Stimulated activated naive CD8-positive, alpha-beta T cell treated with anti-CD3 and anti-CD28 coated beads, Interleukin-15, Interleukin-2, amounts not matched to agents 100 U/mL and 50 U/mL, for 24 hours (primary cell): ENCODE measurements at places on chromosomes 16 and 17.
A peak's percentile ranks its signal among the peaks of the same experiment; 100 is the strongest.

DNA sequence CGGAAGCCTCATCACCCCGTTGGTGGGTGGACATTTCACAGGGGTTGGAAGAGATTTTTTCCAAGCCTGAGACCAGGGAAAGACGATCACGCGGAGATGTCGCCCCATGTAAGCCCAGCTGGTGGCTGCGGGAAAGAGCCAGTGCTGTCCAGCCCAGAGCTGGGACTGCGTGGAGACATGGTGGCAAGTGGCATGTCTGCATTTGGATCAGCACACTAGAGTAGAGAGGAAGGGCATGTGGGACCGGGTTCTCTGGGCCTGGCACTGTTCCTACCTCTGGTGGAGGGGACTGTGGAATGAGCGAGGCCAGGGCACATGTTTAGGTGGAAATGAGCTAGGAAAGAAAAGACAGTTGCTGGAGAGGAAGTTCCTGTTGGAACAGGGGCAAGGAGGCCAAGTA is 20.0 kb downstream of the SBK1 start:
- no peak for DNase-seq

- no peak for DNase-seq
Measured at GRCh38 chr16:12290868-12291267, 314.3 kb downstream of the SNX29 start.

DNA sequence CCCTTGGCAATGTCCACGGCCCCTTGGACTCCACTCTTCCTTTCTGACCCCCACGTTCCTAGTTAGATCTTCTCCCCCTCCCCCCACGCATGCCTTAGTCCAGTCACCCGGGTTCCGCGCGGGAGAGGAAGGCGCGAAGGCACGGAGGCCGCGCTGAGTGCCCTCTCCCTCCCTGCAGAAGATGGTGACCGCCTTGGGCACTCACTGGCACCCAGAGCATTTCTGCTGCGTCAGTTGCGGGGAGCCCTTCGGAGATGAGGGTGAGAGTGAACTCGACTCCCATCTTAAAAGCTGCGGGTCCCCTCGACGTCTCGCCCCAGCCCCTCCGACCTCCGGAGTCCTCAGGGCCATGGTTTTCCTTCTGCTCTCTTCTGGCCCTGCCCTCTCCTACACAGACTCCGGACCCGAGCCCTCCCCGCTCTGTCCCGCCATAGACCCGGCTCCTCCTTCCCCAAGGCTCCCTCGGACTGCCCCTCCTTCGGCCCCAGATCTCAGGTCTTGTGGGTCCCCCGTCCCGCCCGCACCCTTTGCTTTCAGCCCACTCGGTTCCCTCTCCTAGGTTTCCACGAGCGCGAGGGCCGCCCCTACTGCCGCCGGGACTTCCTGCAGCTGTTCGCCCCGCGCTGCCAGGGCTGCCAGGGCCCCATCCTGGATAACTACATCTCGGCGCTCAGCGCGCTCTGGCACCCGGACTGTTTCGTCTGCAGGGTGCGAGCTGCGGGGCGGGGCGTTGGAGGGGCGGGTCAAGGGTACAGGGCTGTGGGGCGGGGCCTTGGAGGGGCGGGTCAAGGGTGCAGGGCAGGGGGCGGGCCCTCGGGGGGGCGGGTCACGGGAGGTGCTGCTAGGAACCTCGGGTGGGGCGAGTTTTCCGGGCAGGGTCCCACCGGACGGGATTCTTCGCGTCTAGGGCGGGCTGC is 4.6 kb downstream of the TGFB1I1 start:
- DNase-seq: peak; percentile 92

- DNase-seq: no peak
Measured at GRCh38 chr16:12794486-12795387, 8.9 kb downstream of the CPPED1 start.

DNA sequence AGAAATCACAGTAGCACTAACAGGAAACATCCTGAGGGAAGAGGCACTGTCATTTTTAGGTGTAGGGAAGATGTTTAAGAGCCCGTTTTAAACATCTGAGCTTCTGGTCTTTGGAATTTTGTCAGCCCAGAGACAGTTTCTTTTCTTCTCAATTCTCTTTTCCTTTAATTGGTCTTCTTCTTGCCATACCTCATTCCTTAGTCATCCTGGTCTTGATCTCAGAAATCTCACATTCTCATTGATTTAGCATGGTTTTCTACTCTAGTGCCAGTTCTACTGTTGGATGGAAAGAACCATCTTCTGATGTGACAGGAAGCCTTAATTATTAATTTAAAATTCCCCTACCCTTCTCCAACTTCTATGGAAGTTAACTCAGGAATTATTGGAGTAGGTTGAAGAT is 25.4 kb downstream of the BMERB1 start:
- no peak for DNase-seq

DNA sequence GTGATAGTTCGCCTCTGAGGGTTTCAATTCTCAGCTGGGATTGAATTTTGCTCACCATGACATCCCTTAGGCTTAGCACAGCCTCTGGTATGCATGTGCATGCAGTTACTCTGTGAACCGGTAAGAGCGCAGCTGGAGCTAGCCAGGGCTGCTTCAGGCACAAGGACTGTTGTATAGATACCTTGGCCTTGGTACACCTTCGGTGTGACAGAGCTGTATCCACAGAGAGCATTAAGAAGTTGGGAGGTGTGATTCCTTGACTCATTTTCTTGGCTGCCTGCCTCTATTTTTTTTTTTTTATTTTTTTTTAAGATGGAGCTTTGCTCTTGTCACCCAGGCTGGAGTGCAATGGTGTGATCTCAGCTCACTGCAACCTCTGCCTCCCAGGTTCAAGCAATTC is 2.2 kb upstream of the NUTF2 start:
- no peak for DNase-seq
